ENCODE measurements at places on chromosomes 1 and 21.

DNA sequence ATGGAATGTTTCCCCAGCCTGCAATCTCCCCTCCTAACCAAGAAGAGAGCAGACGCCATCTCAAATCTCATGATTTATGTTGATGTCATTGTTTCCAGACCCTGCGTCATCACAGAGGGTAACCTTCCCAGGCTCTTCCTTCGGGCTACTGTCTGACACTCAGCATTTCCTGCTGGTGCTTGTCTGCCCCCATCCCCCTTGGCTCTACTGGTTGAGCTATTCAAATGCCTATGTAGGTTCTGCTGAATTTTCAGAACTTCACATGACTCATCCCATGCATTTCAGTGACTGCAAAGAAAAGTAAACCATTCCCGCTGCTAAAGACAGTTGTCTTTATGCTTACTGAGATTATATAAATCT lies 24.8 kb upstream of the ITPKB start:
- DNase-seq: no peak

- DNase-seq: no peak
These were observed 76.6 kb upstream of the VAV3 start for GRCh38 chr1:108041360-108042142.

- DNase-seq: no peak
These were observed 8.9 kb upstream of the LEFTY1 start for GRCh38 chr1:225897595-225898514.

- DNase-seq: no peak
These were observed 49.3 kb downstream of the SCP2 start for GRCh38 chr1:52976183-52977035.

DNA sequence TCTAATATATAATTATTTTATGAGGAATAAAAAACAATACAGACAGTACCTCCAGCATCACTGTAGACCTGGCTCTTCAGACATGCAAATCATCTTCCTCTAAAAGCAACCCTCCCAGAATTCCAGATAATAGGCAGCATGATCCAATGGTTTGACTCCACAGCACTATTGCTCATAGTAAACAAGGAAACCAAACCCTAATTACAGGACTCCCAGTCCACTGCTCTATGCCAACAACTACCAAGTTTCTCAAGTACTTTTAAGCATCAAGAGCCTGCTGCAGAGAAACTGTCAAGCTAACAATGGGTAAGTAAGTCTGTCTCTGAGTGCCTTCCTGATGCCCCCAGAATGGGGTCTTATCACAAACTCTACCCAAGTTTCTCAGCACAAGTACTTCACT lies 57.2 kb downstream of the EYA3 start:
- DNase-seq: no peak

- DNase-seq: no peak
These were observed 56.2 kb downstream of the COL24A1 start for GRCh38 chr1:86100401-86100800.

DNA sequence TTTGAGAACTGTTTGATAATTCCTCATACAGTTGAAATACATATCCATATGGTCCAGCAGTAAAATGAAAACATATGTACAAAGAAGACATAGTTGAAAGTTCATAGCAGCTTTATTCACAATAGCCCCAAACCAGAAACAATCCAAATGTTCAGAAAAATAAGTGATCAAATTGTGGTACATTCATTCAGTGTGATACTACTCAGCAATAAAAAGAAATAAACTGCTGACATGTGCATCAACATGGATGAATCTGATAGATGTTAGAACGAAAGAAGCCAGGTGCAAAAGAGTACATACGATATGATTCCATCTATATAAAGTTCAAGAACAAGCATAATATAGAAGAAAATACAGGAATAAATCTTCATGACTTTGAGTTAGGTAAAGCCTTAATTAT lies 77.2 kb downstream of the EVI5 start:
- DNase-seq: no peak

- no peak for DNase-seq
These were observed 615.2 kb downstream of the MATN1 start for GRCh38 chr1:30108186-30108585.

DNA sequence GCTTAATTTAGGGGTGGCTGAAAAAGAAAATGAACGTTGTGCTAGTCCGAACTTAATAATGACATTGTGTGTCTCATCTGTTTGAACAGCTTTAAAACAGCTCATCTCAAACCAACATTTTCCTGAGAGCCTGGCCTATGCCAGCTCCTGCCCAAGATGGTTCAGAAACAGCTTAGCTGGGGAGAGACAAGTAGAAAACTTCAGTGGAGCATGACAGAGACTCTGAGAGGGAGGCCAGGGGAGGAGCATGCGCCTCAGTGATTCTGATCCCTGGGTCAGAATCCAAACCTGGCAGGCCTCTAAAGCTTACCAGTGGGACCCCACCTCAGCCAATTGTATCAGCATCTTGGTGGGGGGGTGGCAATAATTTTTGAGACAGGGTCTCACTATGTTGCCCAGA lies 99.3 kb downstream of the TAS1R2 start:
- no peak for DNase-seq

- DNase-seq: no peak
These were observed 25.6 kb upstream of the COL18A1 start for GRCh38 chr21:45379171-45379900.

DNA sequence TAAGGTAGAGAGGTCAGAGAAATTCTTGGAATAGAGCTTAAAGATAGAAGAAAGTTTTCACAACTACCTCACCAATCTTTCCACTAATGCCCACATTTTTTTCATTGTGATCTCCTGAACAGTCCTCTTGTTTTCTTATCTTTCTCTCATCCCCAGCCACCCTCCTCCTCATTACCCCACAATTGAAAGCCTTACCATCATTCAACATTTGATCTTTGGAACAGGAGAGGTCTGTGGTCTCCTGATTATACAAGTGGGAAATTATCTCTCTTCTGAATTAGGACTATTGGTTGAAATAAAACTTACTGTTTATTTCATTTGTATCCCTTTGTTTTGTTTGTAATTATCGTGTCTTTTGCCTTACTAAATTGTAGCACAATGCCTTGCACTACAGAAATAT lies 29.6 kb downstream of the DNAH14 start:
- DNase-seq: no peak

GRCh38 chr1:17561561-17561985 lies 22.1 kb downstream of the ARHGEF10L start:
- DNase-seq: no peak

- no peak for DNase-seq
These were observed 45.1 kb upstream of the RNF11 start for GRCh38 chr1:51190961-51191360.

GRCh38 chr1:117094841-117095604 lies 26.5 kb downstream of the TRIM45 start:
- DNase-seq: no peak

DNA sequence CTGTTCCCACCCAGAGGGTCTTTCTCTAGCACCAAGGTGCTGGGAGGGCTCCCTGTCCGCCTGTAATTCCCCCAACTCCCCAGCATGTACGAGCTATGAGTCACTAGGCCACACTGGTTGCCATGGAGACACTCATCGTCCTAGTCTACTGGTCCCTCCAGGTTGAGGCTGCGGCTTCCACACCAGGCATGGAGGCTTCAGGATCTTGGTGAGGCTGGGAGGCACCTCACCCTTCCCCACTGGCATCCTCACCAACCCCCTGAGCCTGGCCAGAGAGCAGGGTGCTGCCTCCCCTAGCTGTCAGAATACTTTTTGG lies 75.6 kb upstream of the KAZN start:
- no peak for DNase-seq

GRCh38 chr1:50774759-50775351 lies 185.2 kb downstream of the FAF1 start:
- DNase-seq: no peak

DNA sequence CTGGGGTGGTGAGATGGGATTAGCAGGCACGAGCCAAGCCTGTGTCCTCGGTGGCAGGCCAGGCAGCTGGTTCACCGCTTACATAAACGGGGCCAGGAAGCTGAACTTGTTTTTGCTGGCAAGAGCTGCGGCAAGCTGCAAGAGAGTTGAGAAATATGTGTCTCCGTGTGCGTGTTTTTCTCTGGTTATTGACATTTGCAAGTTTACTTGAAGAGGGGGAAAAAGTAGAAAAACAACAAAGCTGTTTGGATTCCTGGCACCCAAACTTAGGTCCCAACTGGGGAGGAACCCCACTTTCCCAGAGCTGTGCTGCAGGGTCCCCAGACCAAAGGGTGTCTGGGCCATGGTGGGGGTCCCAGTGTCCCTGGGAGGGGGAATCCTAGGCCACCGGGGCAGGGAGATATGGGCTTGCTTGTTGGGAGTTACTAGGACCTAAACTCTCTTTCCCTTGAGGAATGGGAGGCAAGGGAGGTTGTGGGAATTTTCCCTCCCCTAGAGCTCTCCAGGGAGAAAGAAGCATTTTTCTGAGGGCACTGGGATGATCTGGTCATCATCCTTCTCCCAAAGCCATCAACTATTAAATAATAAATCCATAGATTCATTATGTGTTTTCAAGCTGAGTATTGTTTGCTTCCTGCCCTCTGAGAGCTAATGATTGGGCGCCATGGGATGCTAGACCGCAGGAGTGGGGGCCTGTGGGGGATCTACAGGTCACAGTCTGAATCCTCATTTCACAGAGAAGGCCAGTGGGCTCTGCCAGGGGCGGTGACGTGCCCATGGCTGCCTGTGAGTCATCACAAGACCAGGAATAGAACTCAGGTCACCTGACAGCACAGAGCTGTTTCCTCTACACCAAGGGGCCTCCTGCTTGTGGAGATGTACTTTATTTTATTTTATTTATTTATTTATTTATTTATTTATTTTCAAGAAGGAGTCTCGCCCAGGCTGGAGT lies 14.8 kb downstream of the IL6R start:
- DNase-seq: no peak

GRCh38 chr1:211259638-211260126 lies 516 bp downstream of the RCOR3 start:
- DNase-seq: peak; percentile 41

DNA sequence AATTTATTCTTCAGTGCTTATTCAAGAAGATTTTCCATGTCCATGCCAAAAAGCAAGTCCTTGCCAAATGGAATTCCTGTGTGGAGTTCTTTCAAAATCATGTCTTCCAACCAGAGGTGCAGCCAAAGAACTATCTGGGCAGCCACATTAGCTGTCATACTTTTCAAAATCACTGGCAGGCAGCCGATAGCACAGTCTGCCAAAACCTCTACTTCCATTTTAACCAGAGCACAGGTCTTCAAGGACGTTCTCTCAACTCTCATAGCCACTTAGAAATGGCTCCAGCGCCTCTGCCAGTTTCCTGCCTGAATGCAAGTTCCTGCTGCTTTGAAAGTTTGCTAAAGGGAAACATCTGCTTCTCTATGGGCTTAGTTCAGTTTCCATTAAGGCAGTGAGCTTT lies 975.7 kb upstream of the ADGRL4 start:
- DNase-seq: no peak

DNA sequence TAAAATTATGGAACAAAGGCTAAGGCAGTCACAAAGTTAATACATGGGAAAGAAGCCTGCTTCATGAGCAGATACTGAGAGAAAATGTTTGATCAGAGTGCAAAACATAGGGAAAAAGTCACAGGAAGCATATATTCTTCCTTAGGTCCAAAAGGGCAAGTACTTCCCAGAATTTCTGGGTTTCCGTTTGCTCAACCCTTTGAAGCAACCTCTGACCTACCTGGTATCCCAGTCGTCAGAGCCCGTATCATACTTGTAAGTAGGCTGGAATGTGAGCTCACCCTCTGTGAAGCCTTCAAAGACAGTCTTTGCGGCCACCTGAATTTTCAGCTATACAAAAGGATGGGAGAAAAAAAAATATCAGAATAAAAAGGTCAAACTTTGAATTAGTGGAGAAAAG lies 20.5 kb upstream of the MTF1 start:
- no peak for DNase-seq

GRCh38 chr1:208446271-208446691 lies 202.1 kb upstream of the PLXNA2 start:
- no peak for DNase-seq

GRCh38 chr1:233238884-233239431 lies 56.6 kb downstream of the PCNX2 start:
- DNase-seq: no peak

DNA sequence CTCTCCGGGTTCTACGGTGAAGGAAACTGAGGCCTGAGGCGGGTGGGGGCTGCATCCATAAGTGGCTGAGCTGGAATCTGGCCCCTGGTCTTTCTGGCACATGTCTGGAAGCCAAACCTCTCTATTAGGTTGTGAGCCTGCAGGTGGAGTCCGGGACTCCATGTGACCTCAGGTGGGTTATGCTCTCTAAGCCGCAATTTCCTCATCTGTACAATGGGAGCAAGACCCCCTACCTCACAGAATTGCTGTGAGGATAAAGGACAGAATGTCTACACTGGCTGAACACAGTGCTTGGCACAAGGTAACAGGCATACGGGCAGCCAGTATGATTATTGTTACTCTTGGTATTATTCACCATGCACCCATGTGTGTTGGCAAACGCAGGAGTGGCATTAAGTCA lies 6.7 kb downstream of the EPHA2 start:
- no peak for DNase-seq

GRCh38 chr1:69987881-69988280 lies 217.5 kb downstream of the LRRC40 start:
- no peak for DNase-seq

DNA sequence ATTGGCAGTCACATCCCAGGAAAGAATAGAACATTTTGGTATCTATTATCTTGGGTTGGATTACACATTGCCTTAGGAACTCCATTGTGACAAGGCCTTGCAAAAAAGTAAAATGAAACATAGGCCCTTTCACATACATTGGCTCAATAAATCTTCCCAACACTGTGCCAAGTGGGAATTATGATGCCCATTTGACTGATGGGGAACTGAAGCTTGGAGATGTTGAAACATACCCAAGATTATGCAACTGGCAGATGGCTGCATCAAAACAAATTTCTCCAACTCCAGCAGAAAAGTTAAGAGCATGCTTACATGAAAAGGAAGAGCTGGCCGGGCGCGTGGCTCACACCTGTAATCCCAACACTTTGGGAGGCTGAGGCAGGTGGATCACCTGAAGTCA lies 26.9 kb downstream of the PLEKHO1 start:
- DNase-seq: no peak

DNA sequence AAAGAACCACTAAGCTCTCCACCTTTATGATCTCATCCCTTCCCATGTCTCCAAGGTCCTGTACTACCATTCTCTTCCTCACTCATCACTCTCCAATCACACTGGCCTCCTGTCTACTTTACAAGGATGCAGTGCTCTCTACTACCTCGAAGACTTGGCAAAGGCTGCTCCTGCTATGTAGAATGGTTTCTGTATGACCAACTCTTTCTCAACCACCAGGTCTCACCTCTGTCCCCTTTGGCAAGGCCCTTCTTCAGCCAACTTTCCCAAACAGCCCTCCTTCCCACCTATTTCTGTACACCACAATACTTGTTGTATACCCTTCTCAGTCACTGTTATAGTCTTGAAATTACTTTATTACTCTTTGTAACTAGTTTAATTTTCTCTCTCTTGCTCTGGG lies 41.2 kb downstream of the FYB2 start:
- DNase-seq: no peak

Measured in activated T-cell treated with anti-CD3 and anti-CD28 coated beads for 1 hour (primary cell).